Aorta (tissue), 5 donors: ENCODE measurements at places on chromosomes 5 and 9.

GRCh38 chr9:20921362-20921761 is 110.1 kb downstream of the HACD4 start:
- DNase-seq: no peak

- DNase-seq: no peak
Observed at GRCh38 chr5:163760498-163760897, 255.1 kb downstream of the MAT2B start.

DNA sequence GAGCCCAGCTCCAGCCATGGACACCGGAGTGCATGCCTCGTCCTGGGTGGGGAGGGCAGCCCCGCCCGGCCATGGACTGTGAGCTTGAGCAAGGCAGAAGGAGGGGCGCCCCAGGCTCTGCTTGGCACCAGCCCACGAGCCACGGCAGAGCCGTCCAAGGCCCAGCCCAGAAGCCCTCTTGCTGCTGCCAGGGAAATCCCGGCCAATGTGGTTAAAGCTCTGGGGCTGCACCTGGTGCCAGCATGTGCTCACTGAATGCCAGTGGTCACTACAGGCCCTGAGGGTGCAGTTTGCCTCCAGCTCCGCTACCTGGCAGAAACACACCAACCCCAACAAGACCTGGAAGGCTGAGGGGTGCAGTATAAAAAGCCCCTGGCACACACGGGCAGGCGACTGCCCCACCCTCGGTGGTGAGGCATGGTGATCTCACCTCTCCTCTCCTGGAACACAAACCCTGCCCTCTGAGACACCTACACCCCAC is 11.8 kb downstream of the BRD3 start:
- peak; percentile 89 for DNase-seq

DNA sequence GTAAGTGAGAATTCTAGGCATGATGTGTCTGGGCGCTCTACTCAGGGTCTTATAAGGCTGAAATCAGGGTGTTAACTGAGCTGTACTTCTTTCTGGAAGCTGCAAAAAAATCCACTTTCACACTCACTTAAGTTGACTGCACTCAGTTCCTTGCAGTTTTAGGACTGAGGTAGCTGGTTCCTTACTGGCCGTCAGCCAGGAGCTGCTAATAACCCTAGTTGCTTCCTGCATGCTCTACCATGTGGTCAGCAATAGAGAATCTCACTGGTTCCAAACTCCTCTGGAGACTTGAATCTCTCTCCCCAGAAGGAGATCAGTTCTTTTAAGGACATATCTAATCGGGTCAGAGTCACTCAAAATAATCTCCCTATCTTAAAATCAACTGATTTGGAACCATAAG is 911.2 kb downstream of the EFNA5 start:
- DNase-seq: peak; percentile 73
